SJSA1 (cell line): ENCODE measurements at places on chromosomes 3 and 15.

GRCh38 chr3:123610331-123610730 is 25.5 kb upstream of the HACD2 start:
- DNase-seq, result no peak

GRCh38 chr3:147589016-147589415 is 179.9 kb downstream of the ZIC1 start:
- DNase-seq, result no peak

GRCh38 chr15:64883997-64884511 is 27.6 kb upstream of the ANKDD1A start:
- peak; percentile 92 for DNase-seq

GRCh38 chr3:39106851-39107387 is 508 bp downstream of the GORASP1 start:
- DNase-seq, result peak; percentile 56

DNA sequence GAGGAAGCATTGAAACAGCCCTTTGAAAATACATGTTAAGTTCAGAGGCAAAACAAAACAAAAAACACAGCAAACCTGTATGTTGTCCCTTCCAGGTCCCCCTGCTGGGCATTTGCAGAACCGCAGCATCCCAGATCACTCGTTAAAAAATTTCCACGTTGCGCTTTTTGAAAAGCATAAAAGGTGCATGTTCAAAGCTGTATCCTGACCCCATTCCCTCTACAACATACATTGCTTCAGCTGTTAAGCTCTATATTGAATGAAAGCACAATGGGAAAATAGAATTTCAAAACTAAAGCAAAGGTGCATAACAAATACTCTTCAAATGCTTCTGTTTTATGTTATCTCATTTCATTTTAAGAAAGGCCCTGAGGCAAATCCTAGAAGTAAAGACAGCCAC is 328.3 kb downstream of the THSD4 start:
- peak; percentile 65 for DNase-seq
